ENCODE measurements at places on chromosomes 5 and 9.

- DNase-seq, result no peak
Observed at GRCh38 chr9:96258967-96259366, 43.0 kb downstream of the HSD17B3 start.

DNA sequence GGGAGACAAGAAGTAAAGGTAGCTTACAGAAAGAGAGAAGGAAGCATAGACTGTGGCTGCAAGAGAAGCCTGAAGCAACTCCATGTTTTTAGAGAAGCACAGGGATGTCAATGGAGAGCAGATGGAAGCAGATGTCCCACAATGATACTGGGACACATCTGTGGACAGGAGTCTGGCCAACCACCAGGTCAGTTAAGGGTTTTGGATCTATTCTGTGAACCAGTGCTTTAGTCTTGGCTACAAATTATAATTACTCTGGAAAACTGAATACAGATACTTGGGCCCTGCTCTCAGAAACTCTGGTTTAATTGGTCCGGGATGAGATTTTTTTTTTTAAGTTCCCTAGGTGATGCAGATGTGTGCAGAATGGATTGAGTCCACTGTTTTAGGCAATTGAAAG is 592.8 kb downstream of the CSNK1G3 start:
- no peak for DNase-seq

DNA sequence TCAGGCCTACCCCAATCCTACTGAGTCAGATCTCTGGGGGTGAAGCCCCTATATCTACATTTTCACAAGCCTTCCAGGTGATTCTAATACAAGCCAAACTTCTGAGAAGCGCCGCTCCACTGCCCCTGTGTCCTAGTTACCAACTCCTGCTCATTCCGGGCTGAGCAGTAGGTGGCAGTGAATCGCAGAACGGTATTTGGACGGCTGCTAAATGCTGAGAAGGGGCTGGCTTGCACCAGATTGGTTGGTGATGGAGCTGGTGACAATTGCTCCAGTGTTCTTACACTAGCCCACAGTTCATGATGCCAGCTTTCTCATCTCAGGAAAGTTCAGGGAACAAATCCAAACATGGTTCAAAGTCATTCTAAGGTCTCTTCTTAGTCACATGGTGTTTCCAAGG is 31.1 kb upstream of the FGF1 start:
- DNase-seq, result no peak

- no peak for DNase-seq
Observed at GRCh38 chr5:8577792-8578191, 708.8 kb downstream of the MTRR start.

- DNase-seq, result no peak
Observed at GRCh38 chr5:176770431-176770830, 39.9 kb upstream of the UNC5A start.

- no peak for DNase-seq
Observed at GRCh38 chr9:4826417-4827166, 33.8 kb downstream of the RCL1 start.

GRCh38 chr5:38650946-38651345 is 94.5 kb upstream of the LIFR start:
- DNase-seq, result no peak

- DNase-seq, result no peak
Observed at GRCh38 chr9:11257992-11258391, 645.2 kb upstream of the PTPRD start.

- no peak for DNase-seq
Observed at GRCh38 chr9:96163161-96163560, 138.8 kb downstream of the HSD17B3 start.

GRCh38 chr9:123129423-123129822 is 96.0 kb downstream of the GPR21 start:
- DNase-seq, result no peak

Measured in keratinocyte (primary cell).